Esophagus squamous epithelium (tissue), 5 donors: ENCODE measurements at places on chromosomes 6 and 20.

- DNase-seq = no peak
These were observed 66.9 kb downstream of the GMPR start for GRCh38 chr6:16305246-16305725.

DNA sequence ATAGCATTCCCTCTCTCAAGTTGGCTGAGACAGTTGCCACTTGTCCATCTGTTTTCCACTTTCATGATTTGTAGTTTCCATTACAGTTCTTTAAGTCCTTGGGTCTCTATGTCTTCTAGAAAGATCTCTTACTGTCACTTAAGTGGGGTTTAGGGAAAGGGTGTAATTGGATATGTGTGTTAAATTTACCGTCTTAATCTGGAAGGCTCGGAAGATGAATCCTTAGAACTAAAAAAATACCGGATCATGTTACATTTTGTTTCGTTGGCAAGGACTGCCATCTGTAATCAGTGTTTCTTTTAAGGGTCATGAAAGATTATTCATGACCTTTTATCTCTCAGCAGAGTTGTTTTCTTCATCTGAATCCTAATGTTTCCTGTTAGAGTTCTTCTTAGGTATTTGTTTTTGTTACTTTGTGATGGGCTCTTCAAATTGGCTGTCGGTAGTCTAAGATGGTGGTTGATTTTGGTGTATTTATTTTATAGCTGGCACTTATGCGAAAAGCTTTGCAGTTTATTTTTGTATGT is 21.8 kb upstream of the BTBD3 start:
- no peak for DNase-seq

- no peak for DNase-seq
These were observed 305.4 kb downstream of the LAMA2 start for GRCh38 chr6:129188306-129188705.

GRCh38 chr6:83974409-83975050 is 59.0 kb upstream of the MRAP2 start:
- DNase-seq = no peak

DNA sequence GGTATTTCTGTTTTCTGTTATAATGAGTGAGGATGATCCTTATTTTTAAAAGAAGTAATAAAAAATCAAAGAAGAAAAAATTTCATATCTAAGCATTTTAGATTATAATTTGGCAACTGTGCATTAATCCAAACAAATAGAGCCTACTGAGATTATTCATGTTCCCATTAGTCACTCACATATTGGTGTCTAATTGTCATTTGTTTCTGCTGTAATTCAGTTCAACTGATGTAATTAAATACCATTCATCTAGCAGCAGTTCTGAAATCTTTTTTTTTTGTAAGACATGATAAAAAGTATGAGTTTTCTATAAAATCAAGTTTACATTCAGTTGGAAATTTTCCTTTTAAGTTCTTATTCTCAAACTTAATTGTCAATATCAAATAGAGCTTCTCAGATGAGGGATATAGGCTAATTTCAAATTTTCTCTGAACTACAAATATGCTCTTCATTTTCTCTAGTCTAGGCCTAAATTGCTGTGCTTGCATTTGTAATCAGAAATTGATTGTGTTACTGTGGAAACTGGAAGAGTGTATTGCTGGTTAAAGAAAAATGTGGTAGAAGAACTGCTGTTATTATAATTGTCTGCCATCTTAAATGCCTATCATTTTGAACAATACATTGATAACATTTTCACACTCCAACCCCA is 23.6 kb downstream of the PACRG start:
- DNase-seq = no peak

- DNase-seq = no peak
These were observed 32.9 kb downstream of the TRAM2 start for GRCh38 chr6:52543729-52544601.

DNA sequence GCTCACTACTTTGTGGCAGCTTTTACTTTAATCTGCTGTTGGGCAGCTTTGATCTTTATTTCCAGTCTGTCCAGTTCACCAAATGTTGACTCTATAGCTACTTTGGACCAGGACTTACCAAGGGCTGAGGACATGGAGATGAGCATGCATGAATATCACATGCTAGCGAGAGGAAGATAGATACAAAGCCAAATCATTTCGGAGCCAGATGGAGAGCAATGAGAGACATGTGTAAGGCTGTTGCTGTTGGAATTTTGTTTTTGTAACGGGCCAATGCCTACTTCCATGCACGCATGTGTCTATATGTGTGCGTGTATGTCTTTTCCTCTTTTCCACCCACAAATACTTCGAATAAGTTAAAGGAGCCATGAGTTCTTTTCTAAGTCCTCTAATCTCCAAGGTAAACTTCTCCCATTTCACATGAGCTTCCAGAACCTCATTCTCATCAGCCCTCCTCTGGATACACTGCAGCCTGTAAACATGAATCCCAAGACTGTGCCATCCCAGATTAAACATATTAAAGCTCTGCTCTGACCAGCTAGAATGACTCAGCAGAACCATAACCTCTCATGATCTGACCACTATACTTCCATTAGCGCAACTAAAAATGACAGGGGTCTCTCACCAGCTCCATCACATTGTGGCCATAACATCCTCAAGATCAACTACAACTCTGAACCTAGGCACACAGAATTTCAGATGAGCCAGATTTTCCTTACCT is 160.7 kb downstream of the LRFN2 start:
- no peak for DNase-seq

DNA sequence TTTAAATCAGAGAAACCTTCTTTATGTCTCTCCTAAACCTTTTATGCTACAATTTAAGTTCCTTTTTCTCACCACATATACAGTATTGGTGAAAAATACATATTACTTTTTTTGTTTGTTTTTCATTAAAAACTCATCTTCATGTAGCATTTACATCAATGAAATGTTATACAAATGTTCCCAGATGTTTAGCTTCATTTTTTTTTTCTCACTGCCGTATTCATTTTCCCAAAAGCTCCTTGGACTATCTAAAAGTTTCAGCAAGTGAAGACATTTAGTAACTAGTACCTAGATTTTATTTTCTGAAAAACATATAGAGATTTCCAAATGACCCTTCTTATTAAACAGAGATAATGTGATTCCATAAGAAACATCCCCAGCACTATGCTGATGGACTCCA is 128.9 kb downstream of the BMP5 start:
- DNase-seq = no peak

DNA sequence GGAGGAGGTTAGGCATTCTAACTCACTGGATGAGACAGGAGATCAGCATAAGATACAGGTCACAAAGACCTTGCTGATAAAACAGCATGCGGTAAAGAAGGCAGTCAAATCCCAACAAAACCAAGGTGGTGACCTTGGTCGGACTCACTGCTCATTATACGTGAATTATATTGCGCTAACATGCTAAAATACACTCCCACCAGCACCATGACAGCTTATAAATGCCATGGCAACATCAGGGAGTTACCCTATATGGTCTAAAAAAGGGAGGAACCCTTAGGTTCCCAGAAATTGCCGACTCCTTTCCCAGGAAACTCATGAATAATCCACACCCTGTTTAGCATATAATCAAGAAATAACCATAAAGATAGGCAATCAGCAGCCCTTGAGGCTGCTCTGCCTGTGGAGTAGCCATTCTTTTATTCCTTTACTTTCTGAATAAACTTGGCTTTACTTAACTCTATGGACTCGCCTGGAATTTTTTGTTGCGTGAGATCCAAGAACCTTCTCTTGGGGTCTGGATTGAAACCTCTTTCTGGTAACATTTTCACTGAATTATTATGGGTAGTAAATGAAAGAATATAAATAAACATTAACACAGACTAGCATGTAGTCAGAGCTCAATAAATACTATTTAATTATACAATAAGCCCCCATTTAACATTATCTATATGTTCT is 3.0 kb upstream of the LAMA4 start:
- DNase-seq = no peak
